ENCODE measurements at places on chromosomes 16 and 17.
A peak's percentile ranks its signal among the peaks of the same experiment; 100 is the strongest.

DNA sequence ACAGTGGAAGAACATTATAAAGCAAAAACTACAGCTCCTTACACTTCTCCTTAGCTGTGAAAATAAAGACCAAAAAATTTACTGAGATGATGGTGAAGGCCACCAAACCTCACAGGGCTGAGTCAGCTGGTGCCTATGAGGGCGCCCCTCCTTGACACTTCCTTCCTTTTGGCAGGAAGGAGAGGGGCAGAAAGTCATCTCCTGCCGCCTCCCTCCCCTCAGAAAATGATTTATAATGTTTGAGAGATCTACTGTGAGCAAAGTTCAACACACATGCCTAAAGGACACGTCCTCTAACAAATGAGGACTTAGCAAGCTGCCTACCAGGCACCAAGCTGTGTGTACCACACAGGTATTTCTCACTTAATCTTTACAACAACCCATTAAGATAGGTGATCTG, 245.7 kb downstream of the PRKCA start:
- H3K27ac ChIP-seq: no peak overlapping the region
- no peaks in the 10 kb centered on the region for H3K36me3 ChIP-seq
- DNase-seq: no peak
- H3K27me3 ChIP-seq: no peaks in the 10 kb centered on the region

DNA sequence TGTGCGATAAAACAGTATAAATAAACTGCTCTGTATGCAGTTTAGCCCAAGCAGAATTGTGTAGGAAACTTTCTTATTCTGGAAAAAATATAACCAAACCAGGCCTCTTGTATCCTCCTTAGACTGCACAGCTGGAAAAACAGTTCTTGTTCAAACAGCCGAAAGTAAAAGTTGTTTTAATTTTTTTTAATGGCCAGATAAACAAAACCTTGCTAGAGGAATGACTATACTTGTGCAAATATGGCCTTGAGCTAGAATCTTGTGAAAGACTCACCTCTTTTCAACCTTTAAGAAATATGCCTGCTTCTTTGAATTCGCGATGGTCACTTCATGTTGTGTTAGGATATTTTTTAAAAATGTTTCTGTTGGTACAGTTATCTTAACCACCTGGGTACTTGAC, 114.5 kb upstream of the MAF start:
- H3K27ac ChIP-seq: no peak overlapping the region
- H3K4me3 ChIP-seq: no peak overlapping the region
- H3K4me1 ChIP-seq: no peaks in the 10 kb centered on the region
- DNase-seq: no peak
- no peaks in the 10 kb centered on the region for H3K36me3 ChIP-seq
- H3K27me3 ChIP-seq: no peaks in the 10 kb centered on the region

GRCh38 chr17:71460943-71461342, 659.9 kb upstream of the SOX9 start:
- no peak for DNase-seq
- H3K4me3 ChIP-seq: no peak overlapping the region
- no peaks in the 10 kb centered on the region for H3K4me1 ChIP-seq
- H3K27me3 ChIP-seq: no peaks in the 10 kb centered on the region
- H3K36me3 ChIP-seq: no peaks in the 10 kb centered on the region
- no peak overlapping the region for H3K27ac ChIP-seq

- H3K36me3 ChIP-seq: peaks cover 93% of the 10 kb centered on the region
- no peak overlapping the region for H3K4me3 ChIP-seq
- no peak for DNase-seq
- H3K27ac ChIP-seq: no peak overlapping the region
- H3K4me1 ChIP-seq: peaks cover 35% of the 10 kb centered on the region
- H3K27me3 ChIP-seq: no peaks in the 10 kb centered on the region
Measured at GRCh38 chr17:18323007-18323406, 7.9 kb downstream of the SMCR8 start.

DNA sequence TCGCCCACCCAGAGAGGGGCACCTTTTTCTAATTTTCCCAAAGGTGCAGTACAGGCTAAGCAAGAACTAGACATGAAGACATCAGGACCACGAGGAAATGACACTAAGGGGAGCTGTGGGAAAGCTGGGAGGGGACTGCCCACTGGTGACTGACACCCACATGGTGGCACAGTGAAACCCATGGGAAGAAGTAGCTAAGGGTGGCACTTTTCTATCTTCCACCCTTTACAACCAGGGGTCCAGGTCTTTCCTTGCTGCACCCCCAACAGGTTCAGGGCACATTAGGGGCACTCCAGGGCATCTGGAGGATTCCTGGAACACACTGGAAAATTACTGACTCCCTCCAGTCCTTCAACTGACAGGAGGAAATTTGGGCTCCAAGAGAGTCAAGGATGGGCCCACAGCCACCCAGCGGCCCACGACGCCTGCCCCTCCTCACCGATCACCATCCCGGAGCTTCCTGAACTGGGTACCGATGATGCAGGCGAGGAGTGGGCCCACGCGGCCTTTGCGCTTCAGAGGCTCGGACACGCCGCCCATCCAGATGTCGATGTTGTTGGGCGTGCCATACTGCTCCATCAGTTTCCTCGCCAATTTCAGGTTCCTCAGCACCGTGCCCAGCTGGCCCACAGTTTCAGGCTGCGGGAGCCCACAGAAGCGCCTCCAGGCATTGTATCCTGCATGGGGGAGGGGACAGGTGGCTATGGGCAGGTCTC, 9.4 kb downstream of the MPO start:
- H3K4me3 ChIP-seq: no peak overlapping the region
- H3K36me3 ChIP-seq: no peaks in the 10 kb centered on the region
- H3K4me1 ChIP-seq: no peaks in the 10 kb centered on the region
- DNase-seq: no peak

DNA sequence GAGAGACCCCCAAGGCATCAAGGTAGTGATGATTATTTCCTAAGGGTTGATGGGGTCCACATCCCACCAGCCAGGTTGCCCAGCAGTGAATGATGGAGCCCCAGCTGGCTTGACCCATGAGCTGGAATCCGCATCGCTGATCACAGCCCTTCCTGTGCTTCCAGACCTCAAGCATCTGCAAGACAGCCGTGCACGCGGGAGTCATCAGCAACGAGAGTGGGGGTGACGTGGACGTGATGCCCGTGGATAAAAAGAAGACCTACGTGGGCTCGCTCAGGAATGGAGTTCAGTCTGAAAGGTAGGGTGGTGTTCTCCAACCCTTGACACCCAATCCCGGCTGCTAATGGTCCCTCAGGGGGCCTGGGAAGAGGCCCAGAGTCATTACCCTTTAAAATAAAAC, 69.3 kb downstream of the CRISPLD2 start:
- no peaks in the 10 kb centered on the region for H3K27me3 ChIP-seq
- no peaks in the 10 kb centered on the region for H3K4me1 ChIP-seq
- H3K27ac ChIP-seq: no peak overlapping the region
- no peak overlapping the region for H3K4me3 ChIP-seq

- no peaks in the 10 kb centered on the region for H3K36me3 ChIP-seq
- DNase-seq: no peak
Measured at GRCh38 chr17:66138120-66138519, 53.8 kb downstream of the CEP112 start.

- no peaks in the 10 kb centered on the region for H3K4me1 ChIP-seq
- no peaks in the 10 kb centered on the region for H3K36me3 ChIP-seq
Measured at GRCh38 chr16:86631444-86631843, 53.1 kb downstream of the FOXL1 start.

GRCh38 chr17:36727052-36727451, 125.7 kb downstream of the MRM1 start:
- H3K36me3 ChIP-seq: no peaks in the 10 kb centered on the region
- H3K4me1 ChIP-seq: no peaks in the 10 kb centered on the region
- DNase-seq: no peak
- H3K27me3 ChIP-seq: peaks cover 41% of the 10 kb centered on the region

DNA sequence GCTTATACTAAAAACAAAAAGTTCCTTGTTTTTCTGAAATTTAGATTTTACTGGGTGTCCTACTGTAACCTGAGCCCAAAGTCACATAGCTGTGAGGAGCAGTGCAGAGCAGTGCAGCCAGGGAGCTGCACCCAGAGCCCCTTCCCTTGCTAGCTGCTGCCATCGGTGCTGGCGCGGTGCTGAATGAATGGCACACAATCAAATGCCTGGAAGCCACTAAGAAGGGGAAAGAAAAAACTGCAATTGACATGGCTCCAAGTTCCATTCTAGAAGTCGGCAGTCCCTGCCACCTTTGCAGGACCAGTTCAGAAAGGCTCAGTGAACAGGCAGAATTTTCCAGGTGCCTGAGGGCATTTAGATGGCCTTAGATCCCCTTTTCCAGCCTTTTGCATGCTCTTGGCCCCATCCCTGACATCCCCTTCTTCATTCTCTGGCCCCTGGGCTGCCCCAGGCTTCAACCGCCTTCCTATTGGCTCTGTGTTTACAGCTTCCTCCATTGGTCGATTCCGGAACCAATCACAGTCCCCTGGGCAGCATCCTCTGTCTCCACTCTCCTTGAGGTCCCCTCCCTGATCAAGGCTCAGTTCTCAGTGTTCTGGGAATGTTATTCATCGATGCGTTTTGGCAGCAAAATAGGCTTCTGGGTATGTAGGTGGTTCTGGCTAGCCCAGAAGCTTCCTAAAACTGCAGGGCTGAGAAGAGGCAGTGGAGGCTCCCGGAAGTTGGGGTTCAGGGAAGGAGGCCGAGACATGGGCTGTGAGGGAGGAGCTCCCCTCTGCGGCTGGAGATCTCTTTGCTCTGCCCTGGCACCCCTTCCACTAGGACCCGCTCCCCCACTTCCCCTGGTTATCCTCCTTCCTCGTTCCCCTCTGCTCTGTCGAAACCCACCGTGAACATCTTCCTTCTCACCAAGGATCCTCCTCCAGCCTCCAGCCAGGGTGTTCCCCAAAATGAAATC, 37.9 kb downstream of the ATP2C2 start:
- H3K4me1 ChIP-seq: no peaks in the 10 kb centered on the region
- H3K27me3 ChIP-seq: peaks cover 5% of the 10 kb centered on the region
- H3K4me3 ChIP-seq: no peak overlapping the region
- peaks cover 21% of the 10 kb centered on the region for H3K36me3 ChIP-seq
- H3K27ac ChIP-seq: no peak overlapping the region
- DNase-seq: no peak

- no peak overlapping the region for H3K4me3 ChIP-seq
- H3K27me3 ChIP-seq: no peaks in the 10 kb centered on the region
- no peaks in the 10 kb centered on the region for H3K4me1 ChIP-seq
- H3K36me3 ChIP-seq: no peaks in the 10 kb centered on the region
Measured at GRCh38 chr16:7492122-7492521, 159.5 kb downstream of the RBFOX1 start.

- peaks cover 96% of the 10 kb centered on the region for H3K36me3 ChIP-seq
- DNase-seq: no peak
- H3K4me1 ChIP-seq: peaks cover 21% of the 10 kb centered on the region
Measured at GRCh38 chr16:11755022-11755760, 12.5 kb upstream of the TXNDC11 start.

- H3K4me1 ChIP-seq: no peaks in the 10 kb centered on the region
- H3K27me3 ChIP-seq: no peaks in the 10 kb centered on the region
- H3K4me3 ChIP-seq: no peak overlapping the region
- H3K27ac ChIP-seq: no peak overlapping the region
Measured at GRCh38 chr16:83174671-83175070, 547.9 kb downstream of the CDH13 start.

GRCh38 chr16:66408163-66409048, 18.7 kb upstream of the BEAN1 start:
- no peak for DNase-seq
- no peaks in the 10 kb centered on the region for H3K27me3 ChIP-seq
- peak overlapping the region; percentile 27 for H3K4me3 ChIP-seq
- H3K36me3 ChIP-seq: peaks cover 3% of the 10 kb centered on the region

DNA sequence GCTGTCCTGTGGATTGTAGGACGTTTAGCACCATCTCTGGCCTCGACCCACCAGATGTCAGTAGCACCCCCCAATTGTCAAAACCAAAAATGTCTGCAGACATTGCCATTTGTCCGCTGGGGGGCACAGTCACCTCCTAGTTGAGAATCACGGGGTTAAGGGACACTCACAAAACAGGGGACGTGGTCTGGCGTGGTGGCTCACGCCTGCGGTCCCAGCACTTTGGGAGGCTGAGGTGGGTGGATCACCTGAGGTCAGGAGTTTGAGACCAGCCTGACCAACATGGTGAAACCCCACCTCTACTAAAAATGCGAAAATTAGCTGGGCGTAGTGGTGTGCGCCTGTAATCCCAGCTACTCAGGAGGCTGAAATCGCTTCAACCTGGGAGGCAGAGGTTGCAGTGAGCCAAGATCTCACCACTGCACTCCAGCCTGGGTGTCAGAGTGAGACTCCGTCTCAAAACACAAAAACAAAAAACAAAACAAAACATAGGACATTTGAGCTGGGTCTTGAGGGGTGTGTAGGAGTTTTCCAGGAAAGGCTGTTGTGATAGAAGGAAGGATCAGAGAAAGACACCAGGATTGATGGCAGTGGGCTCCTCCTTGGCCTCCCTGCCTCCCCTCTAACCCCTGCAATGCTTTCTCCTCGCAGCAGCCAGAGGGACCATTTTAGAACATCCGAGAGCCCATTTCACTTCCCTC, 171.8 kb upstream of the GSE1 start:
- H3K4me3 ChIP-seq: no peak overlapping the region
- H3K27me3 ChIP-seq: no peaks in the 10 kb centered on the region
- no peak for DNase-seq
- H3K27ac ChIP-seq: no peak overlapping the region
- H3K4me1 ChIP-seq: peaks cover 27% of the 10 kb centered on the region

- H3K4me1 ChIP-seq: peaks cover 7% of the 10 kb centered on the region
- H3K27me3 ChIP-seq: no peaks in the 10 kb centered on the region
- no peak overlapping the region for H3K4me3 ChIP-seq
- H3K27ac ChIP-seq: no peak overlapping the region
Measured at GRCh38 chr17:75769536-75769935, 4.5 kb upstream of the GALK1 start.

DNA sequence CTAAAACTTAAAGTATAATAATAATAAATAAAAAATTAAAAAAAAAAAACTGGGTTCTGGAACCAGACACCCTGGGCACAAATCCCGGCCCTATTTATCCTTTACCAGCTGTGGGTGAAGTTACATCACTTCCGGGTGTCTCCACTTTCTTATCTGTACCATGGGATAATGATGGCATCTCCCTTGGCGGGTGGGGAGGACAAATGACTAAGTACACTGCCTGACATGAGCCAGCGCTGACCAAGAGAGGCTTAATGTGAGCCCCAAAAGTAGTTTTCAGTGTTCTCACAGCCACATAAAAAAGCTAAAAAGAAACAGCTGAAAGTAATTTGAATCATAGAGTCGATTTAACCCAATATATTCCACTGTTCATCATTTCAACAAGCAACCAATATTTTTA, 424.9 kb downstream of the SOX9 start:
- no peaks in the 10 kb centered on the region for H3K4me1 ChIP-seq
- DNase-seq: no peak
- no peaks in the 10 kb centered on the region for H3K27me3 ChIP-seq
- H3K4me3 ChIP-seq: no peak overlapping the region
- H3K36me3 ChIP-seq: no peaks in the 10 kb centered on the region
- H3K27ac ChIP-seq: no peak overlapping the region

DNA sequence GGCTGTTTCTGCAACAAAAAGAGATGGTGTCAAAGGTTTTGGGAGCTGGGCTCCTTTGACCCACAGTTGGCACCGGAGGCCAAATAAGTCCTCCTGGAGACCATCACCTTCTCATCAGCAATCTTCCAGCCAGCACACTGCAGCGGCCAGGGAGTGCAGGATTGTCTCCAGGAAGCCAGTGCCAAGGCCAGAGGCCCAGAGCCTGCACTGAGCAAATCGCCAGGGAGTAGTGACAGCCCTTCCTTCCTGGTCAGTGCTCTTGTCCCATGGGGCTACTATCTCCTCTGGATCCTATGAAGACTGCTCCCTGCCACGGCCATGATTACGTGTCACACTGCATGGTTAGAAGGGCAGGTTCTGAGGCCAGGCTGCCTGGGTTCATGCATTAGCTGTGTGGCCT, 134.3 kb upstream of the CRHR1 start:
- peaks cover 15% of the 10 kb centered on the region for H3K27me3 ChIP-seq
- no peak overlapping the region for H3K27ac ChIP-seq
- no peak for DNase-seq
- no peaks in the 10 kb centered on the region for H3K36me3 ChIP-seq
